ENCODE measurements at places on chromosomes 1 and 21.

DNA sequence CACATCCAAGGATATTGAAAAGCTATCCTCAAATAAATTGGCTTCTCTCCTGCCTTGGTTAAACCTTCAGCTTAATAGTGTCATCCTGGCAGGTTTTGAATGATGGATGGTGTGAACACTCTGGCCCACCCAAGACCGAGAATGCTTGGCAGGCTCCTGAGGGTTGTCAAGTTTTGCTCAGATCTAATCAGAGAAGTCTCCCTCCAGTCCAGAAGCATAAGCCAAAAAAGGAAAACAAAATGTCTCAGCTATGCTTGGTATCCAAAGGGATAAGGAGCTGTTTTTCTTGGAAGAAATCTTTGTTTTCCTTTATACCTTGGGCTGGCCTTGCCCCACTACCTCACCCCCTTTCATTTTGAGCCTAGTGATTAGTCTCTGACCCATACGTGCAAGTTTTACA is 172.7 kb downstream of the CRB1 start:
- DNase-seq = no peak

DNA sequence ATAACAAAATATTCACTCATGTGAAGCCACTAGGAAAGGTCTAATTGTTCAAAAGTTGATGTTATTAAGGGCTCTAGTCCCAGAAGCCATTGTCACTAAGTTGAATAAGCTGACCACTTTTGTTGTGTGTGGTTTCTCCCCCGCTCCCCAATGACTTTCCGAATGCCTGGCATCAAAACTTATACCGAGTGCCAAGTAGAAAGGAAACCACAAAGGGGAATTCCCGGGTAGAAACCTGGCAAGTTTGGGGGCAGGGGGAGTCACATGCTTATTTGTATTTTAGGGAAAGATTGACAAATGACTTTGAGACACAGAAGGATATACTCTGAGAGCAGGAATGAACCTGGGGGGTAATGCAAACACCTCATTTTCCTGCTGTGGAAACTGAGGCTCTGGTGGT is 154.1 kb downstream of the TGFBR3 start:
- DNase-seq = no peak

GRCh38 chr21:36237441-36237840 is 80.8 kb downstream of the DOP1B start:
- DNase-seq = no peak

DNA sequence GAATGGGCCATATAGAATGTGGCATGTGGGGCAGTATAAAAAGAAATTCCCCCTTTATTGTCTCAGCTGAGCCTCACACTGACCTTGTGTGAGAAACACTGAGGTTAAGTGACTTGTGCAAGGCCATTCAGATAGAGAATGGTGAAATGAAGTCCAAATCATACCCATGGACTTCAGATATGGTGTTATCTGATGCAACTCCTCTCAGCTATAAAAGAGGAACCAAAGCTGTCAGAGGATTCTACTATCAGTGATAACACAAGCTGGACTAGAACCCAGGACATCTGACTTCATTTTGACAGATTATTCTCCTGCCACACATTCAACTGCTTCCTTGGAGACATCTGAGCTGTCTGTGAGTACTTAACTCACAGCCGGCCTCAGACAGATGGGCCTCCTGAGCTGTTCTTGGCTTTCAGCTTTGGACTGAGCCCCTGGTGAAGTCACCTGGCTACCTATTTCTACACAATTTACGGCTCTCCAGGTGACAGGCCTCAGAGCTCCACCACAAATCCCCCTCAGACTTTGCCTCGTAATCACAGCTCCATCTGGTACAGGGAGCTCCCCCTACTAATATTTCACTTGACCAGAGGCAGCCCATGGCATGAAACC is 104.6 kb downstream of the PLXNA2 start:
- DNase-seq = no peak

DNA sequence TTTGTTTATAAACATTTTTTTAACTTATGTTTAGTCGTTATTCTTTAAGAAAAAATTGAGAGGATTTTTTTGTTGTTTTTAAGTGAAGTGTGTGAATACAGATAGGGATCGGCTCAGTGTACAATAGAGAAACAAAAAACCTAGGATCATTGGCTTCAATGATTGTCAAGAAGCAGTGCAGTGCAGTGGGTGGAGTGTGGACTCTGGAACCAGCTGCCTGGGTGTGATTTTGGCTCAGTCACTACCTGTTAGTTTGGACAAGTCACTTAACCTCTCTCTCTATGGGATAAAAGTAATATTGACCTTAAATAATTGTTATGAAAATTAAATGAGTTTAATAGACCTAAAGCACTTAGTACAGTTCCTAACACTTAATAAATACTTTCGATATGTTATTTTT is 41.3 kb downstream of the SCCPDH start:
- DNase-seq = no peak

DNA sequence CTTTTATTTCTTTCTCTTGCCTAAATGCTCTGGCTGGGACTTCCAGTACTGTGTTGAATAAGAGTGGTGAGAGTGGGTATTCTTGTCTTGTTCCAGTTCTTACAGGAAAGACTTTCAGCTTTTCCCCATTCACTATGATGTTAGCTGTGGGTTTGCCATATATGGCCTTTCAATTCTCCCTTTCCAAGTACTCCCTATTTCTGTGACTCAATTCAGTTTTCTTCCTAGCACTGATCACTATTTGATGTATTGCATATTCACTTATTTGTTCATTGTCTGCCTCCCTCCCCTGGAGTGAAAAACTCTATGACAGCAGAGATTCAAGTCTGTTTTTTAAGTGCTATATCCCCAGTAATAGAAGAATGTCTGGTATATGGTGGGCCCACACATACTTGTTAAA is 618.2 kb upstream of the CAMK1G start:
- no peak for DNase-seq

GRCh38 chr1:157162345-157162744 is 24.1 kb upstream of the ETV3 start:
- DNase-seq = no peak

DNA sequence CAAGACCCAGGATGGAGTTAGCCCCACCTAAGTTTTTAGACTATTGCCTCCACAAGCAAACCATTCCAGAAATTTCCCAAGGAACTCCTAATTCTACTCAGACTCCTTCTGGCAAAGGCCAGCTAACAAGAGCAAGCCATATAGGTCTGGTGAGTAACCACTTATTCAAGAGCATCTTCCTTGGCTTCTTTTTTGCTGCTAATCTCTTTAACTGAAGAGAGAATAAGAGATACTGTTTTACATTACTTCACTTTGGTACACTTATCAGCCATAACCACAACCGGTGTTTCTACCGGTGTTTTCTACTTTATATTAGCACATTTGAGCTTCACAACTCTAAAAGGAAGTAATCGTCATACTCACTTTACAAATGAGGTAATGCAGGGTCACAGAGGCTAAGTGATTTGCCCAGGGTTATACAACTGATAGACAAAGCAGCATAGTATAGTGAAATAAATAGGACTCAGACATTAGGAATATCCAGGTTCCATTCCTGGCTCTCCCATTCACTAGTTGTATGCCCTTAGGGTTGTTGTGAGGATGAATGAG is 1.7 kb upstream of the EPS15 start:
- no peak for DNase-seq

GRCh38 chr1:201108614-201109013 is 3.6 kb downstream of the CACNA1S start:
- DNase-seq = no peak

- DNase-seq = no peak
Measured at GRCh38 chr1:181100934-181101333, 12.4 kb downstream of the IER5 start.

- no peak for DNase-seq
Measured at GRCh38 chr1:94121411-94121821, 468 bp upstream of the ABCA4 start.

DNA sequence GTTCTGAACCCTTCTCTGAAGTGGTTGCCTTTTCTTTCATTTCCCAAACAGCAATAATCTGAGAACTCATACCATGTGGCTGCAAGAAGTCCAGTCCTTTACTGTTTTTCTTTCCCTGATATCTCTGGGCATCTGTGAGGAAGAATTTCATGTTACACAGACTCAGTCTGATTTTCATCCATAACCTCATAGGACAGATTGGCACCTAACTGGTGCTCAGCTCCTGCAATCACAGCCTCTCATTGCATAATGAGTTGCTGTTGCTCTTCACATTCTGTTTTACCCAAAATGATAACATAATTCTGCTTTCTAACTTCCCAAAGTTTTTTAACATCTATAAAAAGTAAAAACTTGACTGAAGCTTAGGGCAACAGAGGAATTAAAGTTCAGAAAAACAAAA is 472.2 kb upstream of the PBX1 start:
- no peak for DNase-seq

GRCh38 chr1:167860231-167860923 is 53.6 kb downstream of the ADCY10 start:
- no peak for DNase-seq

GRCh38 chr1:89309828-89310227 is 37.2 kb upstream of the GBP5 start:
- no peak for DNase-seq

DNA sequence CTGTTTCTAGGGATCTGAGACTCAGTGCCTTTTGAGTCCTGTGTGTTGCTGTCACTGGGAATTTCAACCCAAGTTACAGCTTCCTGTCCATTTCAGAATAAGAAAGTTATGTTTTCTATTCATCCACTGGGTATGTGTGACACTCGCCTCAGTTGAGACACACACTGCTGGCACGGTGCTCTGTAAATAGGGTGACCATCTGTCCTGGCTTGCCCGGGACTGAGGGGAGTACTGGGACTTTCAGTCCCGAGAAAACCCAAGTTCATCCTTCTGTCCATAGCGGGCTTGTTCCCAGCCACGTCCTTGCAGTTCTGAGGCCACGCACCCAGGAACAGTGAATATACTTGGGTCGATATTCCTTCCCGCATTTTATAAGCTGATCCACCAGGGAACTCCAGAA is 56.3 kb upstream of the DISP3 start:
- DNase-seq = no peak

DNA sequence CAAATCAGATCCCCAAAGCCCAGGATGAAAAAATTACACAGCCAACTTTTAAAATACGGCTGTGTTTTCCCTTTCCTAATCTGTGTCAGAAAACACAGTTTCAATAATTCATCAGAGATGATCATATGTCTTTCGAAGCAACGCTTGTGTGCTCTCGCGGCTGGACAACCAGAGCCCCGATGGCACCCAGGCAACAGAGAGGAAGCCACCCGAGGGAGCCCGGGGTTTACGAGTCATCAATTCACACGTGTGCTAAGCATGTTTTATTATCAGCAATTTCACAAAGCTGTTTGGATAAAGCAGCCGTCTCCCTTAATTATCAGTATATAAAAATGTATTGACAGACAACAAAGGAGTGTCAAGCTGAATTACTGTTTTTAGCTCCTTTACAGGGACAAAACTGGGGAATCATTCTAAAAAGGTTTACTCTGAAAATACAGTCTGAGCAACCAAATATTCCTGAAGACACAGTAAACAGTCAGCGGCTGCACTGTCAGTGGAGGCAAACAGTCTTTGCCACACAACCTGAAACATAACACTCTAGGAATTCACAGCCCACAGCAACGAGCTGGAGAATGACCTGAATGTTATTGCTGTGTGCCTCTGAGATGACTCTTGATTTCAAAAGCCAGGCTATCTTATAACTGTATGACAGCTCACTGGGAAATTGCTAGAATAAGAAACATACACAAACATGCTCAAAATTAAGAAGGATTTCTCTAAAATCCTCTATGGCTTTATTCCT is 201.0 kb downstream of the SIPA1L2 start:
- DNase-seq = no peak

DNA sequence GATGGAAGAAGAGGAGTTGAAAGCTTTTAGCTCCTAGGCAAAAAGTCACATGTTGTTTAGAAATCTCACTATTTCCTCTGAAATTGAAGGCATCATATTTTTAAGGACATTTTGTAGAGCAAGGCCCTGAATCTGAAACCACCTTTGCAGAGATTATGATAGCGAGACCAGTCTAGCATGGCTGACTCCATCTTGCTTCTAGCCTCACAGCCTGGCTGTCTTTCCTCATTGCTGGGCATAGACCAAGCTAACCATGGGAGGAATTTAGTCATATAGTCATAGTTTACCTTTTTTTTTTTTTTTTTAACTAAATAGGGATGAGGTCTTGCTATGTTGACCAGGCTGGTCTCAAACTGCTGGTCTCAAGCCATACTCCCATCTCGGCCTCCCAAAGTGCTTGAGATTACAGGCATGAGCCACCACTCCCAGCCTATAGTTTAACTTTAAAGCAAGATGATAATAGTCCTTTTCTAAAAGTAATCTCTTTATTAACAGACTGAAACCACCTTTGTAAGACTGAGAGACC is 42.2 kb upstream of the ZNF326 start:
- DNase-seq = no peak

- DNase-seq = no peak
Measured at GRCh38 chr1:54298284-54299033, 98.5 kb downstream of the MRPL37 start.

- DNase-seq = no peak
Measured at GRCh38 chr1:41648230-41648629, 163.7 kb upstream of the EDN2 start.

- no peak for DNase-seq
Measured at GRCh38 chr1:216606047-216606637, 117.1 kb downstream of the ESRRG start.

GRCh38 chr1:208799186-208799585 is 555.0 kb upstream of the PLXNA2 start:
- no peak for DNase-seq

- DNase-seq = no peak
Measured at GRCh38 chr1:77927414-77927813, 39.0 kb downstream of the NEXN start.

- DNase-seq = no peak
Measured at GRCh38 chr21:43884012-43884860, 19.2 kb downstream of the AGPAT3 start.

DNA sequence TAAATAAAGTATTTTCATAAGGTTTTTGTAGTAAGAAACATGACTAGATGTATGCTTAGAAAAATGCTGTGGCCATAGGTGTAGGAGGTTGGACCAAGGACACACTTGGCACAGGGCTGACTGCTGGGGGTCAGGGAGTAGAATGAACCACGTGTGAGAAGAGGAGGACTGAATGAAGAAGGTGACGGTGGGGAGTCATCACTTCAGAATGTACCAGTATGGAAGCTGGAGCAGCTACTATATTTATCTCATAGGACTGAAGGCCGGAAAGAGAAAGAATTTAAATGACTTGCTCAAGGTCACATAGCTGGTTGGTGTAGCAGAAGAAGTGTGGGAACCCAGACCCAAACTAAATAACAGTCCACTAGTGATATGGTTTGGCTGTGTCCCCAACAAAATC is 79.8 kb upstream of the HAO2 start:
- DNase-seq = no peak

GRCh38 chr1:193211539-193211938 is 25.1 kb upstream of the B3GALT2 start:
- DNase-seq = no peak

- no peak for DNase-seq
Measured at GRCh38 chr1:69244211-69244610, 323.5 kb upstream of the LRRC7 start.

GRCh38 chr1:39153684-39154083 is 50.8 kb upstream of the MACF1 start:
- no peak for DNase-seq

- no peak for DNase-seq
Measured at GRCh38 chr1:107095647-107096046, 39.2 kb downstream of the PRMT6 start.
